ENCODE measurements at places on chromosomes 7 and 10.

DNA sequence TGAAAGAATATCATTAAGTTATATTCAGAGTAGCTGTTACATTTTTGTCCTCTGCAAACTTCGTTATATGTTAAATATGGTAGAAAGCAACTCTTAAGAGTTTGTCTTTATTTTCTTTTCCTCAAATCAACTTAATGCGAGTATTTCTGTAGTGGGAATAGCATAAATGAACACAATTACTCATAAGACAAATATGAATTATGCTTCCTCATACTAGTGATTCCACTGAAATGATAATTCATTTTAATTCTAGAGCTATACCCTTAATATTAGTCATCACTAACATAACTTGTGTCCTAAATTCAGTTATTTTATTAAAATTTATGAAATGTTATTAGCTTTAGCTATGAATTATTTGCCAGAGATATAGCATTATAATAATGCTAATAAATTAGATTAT lies 820.6 kb upstream of the KCND2 start:
- DNase-seq, result no peak

- DNase-seq, result no peak
Observed at GRCh38 chr7:105760551-105761447, 115.6 kb downstream of the ATXN7L1 start.

DNA sequence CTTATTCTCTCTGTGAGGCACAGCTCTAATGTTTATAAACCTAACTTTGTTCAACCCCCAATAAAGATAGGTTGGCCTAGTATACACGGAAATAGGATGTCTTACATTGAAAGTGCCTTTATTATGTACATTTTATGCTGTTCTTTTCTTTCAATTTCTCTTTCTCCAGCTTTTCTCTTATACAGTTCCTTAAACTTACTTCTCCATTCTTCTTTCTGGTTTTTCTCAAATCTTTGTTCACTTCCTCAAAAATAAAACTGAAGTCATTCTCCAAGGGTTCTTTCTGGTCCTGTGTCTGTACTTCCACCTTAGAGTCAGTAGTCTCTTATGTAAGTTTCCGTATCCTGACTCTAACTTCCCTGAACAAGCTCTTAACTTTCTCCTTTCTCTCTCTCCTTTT lies 29.2 kb upstream of the NAMPT start:
- no peak for DNase-seq

- no peak for DNase-seq
Observed at GRCh38 chr10:126977216-126977615, 72.0 kb downstream of the DOCK1 start.

GRCh38 chr7:38973760-38974159 lies 3.9 kb upstream of the POU6F2 start:
- no peak for DNase-seq

DNA sequence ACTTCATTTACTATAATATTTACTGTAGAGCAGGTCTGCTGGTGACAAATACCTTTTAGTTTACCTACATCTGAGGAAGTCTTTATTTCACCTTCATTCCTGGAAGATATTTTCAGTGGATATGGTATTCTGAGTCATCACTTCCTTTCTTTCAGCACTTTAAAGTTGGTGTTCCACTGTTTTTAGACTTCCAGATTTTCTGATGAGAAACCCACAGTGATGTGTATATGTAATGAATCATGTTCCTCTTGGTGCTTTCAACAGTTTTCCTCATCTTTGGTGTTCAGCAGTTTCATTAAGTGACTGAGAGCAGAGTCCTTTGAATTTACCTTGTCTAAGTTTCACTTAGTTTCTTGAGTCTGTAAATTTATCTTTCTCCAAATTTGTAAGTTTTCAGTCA lies 36.4 kb downstream of the COPG2 start:
- DNase-seq, result no peak

DNA sequence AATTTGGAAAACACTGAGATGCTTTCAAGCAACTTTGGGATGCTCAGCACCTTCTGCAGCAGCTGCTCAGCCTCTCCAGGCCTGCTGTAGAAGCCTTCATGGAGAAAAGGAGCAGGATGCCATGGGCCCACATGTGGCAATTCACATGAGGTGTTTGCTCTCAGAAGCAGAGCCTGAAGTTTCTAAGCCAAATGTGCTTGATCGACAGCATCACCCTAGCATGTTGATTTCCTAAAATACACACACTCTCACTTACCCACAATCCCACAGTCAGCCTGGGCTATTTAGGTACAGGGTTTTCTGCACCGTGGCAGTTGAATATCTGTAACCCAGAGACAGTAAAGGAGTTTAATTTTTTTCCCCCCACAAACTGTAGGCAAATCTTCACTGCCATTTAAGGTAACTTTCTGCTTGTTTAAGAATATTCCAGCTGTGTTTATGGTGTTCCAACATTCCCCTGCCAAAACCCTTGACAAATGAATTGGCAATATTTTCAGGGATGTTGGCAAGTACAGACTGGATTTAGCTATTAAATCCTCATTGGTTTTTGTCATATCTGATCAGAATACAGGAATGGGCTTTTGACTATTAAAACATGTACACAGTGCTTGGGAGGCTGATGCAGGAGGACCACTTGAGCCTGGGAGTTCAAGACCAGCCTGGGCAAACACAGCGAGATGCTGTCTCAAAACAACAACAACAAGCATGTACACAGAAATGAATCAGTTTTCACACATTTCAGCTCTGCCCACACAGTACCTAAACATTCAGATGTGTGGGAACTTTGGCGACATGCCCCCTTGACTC lies 244.2 kb downstream of the CELF2 start:
- DNase-seq, result no peak

GRCh38 chr10:29621161-29621560 lies 13.6 kb downstream of the SVIL start:
- no peak for DNase-seq

- DNase-seq, result no peak
Observed at GRCh38 chr7:37193087-37193774, 255.4 kb downstream of the ELMO1 start.

DNA sequence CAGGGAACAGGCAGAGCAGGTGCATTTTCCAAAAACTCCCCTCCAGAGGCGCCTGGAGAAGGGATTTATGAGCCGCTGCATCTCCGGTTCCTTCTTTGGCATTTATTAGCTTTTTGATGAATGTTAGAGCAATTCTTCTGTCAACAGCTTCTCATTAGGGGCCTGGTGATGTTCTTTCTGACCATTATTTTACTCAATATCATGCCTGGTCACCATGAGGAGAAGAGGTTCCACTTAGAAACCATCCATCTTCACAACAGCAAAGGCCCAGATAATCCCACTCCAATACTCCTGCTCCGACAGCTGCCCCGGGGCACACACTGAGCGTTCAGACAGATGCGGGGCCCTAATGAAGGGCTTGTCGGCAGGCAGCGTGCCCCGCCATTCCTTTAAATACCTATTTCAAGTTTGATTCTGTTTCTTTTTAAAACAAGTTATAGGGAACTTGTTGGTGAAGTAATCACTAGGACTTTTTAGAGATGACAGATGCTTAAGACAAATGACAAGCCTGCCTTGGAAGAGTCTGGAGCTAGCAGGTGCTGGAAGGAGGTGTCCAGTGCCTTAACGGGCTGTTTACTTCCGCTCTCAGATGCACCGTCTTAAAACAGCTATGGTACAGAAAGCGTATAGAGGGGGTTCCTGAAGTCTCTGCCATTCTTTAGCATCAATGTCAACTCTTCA lies 31.7 kb downstream of the ECHDC3 start:
- DNase-seq, result no peak

DNA sequence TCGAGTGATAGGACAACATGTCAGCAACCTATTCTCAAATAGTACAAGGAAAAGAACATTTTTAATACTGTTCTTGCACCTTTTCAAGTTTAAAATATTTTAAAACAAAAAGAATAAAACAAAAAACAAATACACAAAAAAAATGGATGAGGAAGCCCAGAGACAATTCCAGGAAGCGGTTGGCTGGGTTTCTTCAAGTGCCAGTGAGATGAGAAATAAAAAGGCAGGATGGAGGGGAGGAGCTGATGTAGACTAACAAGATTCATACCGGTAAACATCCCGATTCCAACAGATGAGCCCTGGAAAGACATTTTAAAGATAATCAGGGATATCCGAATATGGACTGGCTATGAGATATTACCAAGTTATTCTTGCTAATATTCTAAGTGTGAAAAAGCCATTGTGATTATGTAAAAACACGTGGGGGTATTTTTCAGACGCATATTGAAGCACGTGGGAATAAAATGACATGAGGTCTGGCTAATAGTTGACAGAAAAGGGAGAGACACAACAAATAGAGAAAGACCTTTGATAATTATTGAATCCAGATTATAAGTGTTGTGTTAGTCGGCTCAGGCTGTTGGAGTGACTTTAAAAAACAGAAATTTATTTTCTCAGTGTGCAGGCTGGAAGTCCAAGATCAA lies 101.3 kb upstream of the LRRC4 start:
- no peak for DNase-seq

GRCh38 chr7:45663167-45663921 lies 89.2 kb downstream of the ADCY1 start:
- no peak for DNase-seq

DNA sequence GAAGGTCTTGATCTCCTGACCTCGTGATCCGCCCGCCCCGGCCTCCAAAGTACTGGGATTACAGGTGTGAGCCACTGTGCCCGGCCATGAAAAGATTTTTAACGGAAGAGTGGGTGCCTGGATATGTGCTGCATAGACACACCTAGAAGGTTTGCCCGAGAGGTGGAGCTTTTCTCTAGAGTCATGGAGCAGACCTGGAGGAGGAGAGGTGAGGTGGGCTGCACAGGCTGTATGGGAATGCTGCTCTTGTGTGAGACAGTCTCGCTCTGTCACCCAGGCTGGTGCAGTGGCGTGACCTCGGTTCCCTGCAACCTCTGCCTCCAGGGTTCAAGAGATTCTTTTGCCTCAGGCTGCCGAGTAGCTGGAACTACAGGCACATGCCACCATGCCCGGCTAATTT lies 103.3 kb downstream of the ACTR3B start:
- no peak for DNase-seq

DNA sequence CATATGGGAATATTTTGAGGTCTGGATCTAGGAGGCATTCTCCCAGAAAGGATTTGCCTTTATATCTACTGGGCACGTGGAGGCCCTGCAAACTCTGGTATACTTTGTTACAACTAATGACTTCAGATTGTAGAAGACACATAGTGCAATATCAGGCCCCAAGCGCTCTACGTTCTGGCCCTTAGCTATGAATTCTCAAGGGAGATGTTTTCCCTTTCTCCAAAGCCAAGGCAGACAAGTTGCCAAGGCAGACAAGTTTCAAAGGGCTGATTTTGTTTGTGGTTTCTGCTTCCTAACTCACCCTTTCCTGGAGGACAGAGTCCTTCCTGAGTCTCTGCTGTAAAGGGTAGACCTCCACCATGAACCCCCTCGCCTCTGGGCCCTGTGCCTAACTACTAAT lies 99.4 kb upstream of the CTTNBP2 start:
- DNase-seq, result no peak

GRCh38 chr10:103557455-103557854 lies 64.0 kb downstream of the NEURL1 start:
- DNase-seq, result no peak

- DNase-seq, result no peak
Observed at GRCh38 chr10:101611096-101611905, 23.2 kb downstream of the DPCD start.

GRCh38 chr10:114157912-114158311 lies 16.1 kb downstream of the CCDC186 start:
- DNase-seq, result no peak

DNA sequence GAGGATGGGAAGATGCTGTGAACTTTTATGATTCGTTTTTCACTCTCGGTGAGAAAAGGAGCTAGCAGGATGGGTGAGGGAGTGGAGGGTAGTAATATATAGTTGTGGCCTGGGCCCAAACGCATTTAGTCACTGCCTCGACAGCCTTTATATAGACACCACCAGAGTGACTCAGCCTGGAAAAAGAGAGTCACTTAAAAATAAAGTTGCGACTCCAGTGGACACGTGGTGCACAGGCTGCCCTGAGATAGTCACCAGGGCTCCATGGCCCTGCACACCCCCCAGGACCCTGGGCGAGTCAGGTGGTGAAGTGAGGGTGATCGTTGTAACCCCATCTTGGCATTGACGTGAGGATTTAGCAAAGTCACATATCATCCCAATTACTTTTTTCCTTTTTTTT lies 106.7 kb downstream of the CUX1 start:
- no peak for DNase-seq

GRCh38 chr10:132590094-132590751 lies 52.6 kb downstream of the INPP5A start:
- DNase-seq, result no peak

GRCh38 chr7:116679500-116679899 lies 7.5 kb downstream of the MET start:
- DNase-seq, result no peak

DNA sequence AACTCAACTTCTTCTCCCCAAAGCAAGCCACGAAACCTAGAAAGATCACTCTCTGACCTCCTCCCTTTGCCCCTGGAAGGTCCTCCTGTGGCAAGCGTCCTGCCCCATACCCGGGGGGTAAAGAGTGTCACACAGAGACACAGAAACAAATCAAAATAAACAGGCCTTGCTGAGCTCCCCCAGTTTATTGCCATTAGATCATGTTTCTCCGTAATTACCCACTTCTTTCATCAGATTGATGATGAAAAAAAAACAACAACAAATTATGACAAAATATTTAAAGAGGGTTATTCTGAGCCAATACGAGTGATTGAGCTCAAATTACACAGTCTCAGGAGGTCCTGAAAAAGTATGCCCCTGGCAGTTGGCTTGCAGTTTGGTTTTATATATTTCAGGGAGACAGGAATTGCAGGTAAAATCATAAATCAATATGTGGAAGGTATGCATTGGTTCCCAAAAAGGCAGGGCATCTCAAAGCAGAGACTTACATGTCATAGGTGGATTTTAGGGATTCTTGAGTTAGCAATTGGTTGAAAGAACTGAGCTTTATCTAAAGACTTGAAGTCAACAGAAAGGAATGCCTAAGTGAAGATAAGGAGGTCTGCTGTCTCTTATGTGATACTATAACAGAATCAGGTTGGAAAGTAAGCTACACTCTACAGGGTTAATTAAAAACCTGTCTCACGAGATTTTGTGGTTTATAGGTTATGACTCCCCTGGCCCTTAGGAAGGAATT lies 86.2 kb downstream of the APBB1IP start:
- DNase-seq, result no peak

- DNase-seq, result no peak
Observed at GRCh38 chr7:23873306-23873705, 163.3 kb downstream of the STK31 start.

DNA sequence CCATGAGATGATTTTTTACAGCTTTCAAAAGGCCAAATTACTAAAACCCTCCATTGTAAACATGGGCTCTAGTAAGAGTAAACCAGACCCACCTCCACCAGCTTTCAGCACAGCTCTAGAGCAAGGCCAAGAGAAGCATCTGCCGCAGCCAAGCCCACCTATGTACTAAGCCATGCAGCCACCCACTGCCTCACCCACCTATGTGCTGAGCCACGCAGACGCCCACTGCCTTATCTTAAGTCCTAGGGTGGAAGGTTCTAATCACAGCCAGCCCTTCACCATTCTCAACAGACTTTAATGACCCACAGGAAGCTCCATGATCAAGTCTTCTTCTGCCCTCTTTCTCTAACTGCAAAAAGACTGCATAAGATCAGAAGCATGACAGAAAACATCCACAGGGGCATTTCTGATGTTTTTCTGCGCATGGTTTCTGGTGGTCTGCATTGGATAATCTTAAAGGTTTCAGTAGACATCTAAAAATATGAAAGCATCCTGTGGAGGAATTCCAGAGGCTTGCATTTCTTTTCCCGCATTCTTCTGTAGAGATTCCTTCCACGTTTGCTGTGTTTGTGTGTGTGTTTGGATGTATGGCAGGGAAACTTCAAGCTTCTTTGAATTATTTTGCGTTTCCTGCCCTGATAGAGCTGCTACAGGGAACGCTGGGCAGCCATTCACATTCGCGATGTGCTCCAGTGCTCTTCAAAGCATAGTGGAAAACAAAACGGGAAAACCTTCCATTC lies 286.1 kb upstream of the KLF6 start:
- DNase-seq, result no peak

All from KG1 (cell line).